ENCODE measurements at places on chromosomes 16 and 17.

- peak; percentile 87 for DNase-seq
Observed at GRCh38 chr17:41647940-41648410, 23.6 kb upstream of the KRT17 start.

DNA sequence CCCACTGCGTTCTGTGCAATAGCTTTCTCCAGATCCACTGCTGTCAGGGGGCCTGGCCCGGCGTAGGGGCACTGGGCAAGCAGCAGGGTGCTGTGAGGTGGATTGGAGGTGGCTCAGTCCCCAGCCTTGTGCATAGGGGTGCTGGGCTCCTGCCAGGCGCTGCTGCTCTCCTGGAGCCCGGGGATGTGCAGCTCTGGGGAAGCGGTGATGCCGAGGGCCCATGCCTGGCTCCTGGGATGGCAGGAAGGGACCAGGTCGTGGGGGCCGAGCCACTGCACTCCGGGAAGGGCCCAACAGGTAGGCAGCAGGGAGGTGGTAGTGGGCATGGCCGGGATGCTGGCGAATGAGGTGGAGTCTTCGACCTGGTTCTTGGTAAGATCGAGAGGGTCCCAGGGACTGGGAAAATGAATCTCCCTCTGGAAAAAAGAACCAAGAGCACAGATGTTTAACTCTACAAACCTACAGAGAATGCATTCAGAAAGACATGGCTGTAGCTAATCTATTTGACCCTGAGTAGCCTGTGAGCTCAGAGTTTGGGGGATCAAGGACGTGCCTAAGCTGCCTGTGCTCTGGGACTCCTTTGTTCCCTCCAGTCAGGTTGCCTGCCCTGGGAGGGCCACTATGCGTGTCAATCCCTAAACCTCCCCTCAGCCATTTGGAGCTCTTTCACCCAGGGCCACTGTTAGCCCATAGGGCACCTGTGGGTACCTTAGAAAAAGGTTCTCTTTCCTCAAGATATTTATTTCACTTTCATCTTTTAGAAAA lies 6.6 kb upstream of the SUPT4H1 start:
- no peak for DNase-seq

- no peak for DNase-seq
Observed at GRCh38 chr16:9123871-9124270, 32.4 kb downstream of the HAPSTR1 start.

DNA sequence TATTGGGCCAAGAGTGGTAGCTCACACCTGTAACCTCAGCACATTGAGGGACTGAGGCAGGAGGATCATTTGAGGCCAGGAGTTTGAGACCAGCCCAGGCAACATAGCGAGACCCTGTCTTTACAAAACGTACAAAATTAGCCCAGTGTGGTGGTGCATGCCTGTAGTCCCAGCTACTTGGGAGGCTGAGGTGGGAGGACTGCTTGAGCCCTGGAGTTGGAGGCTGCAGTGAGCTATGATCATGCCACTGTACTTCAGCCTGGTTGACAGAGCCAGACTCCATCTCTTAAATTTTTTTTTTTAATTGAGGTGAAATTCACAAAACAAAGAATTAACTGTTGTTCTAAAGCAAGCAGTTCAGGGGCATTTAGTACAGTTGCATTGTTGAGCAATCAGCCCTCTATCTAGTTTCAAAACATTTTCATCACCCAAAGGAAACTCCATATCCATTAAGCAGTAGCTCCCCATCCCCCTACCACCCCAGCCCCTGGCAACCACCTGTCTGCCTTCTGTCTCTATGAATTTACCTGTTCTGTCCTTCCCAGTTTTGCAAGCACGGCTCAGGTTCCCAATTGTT lies 15.6 kb downstream of the SNX29 start:
- DNase-seq, result no peak

DNA sequence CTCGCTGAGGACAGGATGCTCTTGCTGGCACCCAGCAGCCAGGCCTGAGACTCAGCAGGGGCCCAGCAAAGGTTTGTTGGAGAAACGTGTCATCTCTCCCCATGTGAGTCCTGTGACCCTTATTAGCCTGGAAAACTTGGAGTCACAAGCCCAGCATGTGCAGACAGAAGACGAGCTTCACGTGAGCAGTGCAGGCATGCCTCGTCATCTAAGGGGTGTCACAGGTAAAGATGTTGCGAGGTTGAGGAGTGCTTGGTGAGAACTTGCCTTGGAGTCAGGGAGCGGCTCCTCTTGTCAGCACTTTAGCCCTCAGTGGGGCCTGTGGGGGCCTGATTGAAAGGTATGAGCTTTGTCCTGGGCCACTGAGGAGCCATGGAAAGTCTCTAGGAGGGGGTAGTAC lies 2.1 kb upstream of the CTRL start:
- DNase-seq, result no peak

- no peak for DNase-seq
Observed at GRCh38 chr17:40910441-40910841, 25.4 kb upstream of the KRT20 start.

GRCh38 chr17:54793271-54793670 lies 107.4 kb upstream of the TOM1L1 start:
- DNase-seq, result no peak

Data from activated CD4-positive, alpha-beta memory T cell treated with anti-CD3 and anti-CD28 coated beads, Interleukin-2, amount 10 ng/mL, durations not matched to agents 7 days and 5 days (primary cell).